ENCODE measurements at places on chromosomes 16 and 17.
A peak's percentile ranks its signal among the peaks of the same experiment; 100 is the strongest.

- no peak for DNase-seq
Observed at GRCh38 chr16:69405326-69405725, 19.1 kb upstream of the CYB5B start.

GRCh38 chr17:57955183-57955931 lies at the start of gene CUEDC1:
CUEDC1 (minus strand) TSS chr17:57955412; CDS start chr17:57885564, 69,848 bp downstream.
- no peak for DNase-seq

- DNase-seq: no peak
Observed at GRCh38 chr17:74760404-74761105, 12.1 kb downstream of the NHERF1 start.

GRCh38 chr17:33973491-33973890 lies 281.6 kb upstream of the CCL2 start:
- no peak for DNase-seq

- no peak for DNase-seq
Observed at GRCh38 chr17:69286257-69286656, 40.7 kb downstream of the ABCA5 start.

DNA sequence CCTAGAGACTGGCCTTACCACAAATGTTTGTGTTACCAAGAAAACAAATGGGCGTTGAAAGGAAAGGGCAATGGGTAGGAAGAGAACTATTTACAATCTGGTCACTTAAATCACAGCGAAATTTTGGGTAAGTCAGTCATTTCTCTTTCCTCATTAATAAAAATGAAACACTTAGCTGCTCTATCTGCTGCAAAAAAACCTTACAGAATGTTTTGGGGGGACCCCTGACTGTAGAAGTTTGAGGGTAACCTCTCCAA lies 742 bp upstream of the NUTF2 start:
- no peak for DNase-seq

DNA sequence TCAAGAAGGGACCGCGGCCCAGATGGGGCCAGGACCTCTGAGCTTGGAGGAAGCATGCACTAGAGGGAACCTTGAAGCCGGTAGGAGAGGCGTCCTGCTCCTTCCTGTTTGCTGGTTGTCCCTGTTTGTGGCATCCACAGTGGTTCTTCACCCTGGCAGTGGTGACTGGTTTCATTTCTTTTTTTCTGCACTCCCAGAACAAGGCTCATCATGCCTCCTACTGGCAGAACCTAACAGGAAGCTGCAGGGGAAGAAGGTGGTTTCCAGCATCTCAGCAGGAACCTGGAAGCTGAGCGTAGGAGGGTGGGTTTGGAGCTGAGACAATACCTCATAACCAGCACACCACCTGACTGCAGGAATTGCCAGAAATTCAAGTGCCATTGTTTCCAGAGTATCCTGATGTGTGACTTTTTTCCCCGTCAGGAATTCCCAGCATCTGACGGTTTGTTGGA lies 5.8 kb downstream of the TMEM231 start:
- no peak for DNase-seq

GRCh38 chr17:75041656-75042280 lies 5.0 kb downstream of the ATP5PD start:
- no peak for DNase-seq

- no peak for DNase-seq
Observed at GRCh38 chr16:58501242-58502131, 1.5 kb downstream of the NDRG4 start.

GRCh38 chr16:19809121-19809635 lies 75.5 kb downstream of the GPRC5B start:
- DNase-seq: no peak

DNA sequence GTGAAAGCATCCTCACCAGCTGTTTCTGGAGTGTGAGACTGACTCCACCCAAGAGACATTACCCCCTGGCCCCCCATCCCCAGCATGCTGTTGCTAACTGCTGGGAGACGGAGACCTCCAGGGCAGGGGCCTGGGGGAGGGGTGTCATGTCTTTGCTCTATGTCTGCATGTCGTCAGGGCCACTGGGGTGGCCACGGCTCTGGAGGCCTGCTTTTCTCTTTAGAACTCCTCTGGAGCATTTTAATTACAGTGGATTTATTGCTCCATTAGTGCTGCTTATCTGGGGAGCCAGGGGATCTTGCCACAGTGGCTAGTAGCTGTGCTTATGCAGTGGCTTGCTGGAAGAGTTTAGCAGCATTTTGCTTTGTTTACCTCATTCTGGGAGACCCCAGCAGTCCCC lies 32.3 kb downstream of the CLEC16A start:
- DNase-seq: no peak

- no peak for DNase-seq
Observed at GRCh38 chr17:28055546-28056275, 13.2 kb downstream of the NLK start.

DNA sequence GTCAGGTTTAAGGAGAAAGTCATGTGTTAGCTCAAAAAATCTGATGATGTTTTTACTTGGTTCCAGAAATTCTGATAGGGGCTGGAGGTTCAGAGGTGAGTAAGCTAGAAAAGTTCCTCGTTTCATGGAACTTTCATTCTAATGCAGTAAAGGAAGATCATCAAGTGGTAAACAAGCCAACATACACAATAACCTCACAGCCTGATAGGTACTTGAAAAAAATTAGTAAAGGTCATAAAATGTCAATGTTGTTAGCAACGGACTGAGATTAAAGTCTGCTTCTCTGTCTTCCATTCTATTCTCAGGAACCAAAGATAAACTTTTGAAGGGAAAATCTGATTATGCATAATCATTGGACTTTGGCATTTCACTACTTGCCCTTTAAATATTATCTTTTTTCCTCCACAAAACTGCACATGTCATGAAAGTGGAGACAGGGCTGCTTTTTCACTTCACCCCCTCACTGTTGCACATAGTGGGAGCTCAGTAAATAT lies 165.4 kb upstream of the MAF start:
- no peak for DNase-seq

DNA sequence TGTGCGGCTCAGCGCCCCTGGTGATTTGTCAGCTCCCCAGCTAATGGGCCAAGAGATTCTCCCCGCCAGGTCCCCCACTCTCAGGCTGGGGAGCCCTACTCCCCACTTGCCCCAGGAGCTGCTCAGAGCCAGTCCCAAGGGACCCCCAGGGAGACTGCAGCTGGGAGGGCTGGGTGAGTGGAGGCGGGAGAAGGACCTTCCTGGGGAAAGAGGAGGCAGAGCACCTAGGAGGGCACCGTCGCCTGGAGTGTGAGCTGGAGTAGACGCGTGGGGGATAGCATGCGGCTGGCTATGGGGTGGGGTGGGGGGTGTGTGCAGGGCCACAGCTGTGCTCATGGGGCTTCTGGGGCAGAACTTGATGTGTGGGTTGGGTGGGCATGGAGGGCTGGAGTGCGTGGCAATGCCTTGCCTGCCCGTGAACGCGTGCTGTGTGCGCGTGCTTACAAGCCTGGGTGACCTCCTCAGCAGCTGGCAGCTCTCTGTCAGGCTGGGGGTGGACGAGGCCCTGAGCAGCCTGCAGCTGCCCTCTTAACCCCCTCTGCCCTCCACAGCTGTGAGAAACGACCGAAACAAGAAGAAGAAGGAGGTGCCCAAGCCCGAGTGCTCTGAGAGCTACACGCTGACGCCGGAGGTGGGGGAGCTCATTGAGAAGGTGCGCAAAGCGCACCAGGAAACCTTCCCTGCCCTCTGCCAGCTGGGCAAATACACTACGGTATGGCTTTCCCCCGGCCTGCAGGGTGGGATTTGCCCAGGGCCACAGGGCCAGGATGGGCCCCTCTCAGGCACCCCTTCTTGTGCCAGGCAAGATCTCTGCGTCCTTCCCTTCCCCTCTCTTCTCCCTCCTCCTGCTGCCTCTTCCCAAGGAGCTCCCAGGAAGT lies 12.9 kb downstream of the GJD3 start:
- no peak for DNase-seq

DNA sequence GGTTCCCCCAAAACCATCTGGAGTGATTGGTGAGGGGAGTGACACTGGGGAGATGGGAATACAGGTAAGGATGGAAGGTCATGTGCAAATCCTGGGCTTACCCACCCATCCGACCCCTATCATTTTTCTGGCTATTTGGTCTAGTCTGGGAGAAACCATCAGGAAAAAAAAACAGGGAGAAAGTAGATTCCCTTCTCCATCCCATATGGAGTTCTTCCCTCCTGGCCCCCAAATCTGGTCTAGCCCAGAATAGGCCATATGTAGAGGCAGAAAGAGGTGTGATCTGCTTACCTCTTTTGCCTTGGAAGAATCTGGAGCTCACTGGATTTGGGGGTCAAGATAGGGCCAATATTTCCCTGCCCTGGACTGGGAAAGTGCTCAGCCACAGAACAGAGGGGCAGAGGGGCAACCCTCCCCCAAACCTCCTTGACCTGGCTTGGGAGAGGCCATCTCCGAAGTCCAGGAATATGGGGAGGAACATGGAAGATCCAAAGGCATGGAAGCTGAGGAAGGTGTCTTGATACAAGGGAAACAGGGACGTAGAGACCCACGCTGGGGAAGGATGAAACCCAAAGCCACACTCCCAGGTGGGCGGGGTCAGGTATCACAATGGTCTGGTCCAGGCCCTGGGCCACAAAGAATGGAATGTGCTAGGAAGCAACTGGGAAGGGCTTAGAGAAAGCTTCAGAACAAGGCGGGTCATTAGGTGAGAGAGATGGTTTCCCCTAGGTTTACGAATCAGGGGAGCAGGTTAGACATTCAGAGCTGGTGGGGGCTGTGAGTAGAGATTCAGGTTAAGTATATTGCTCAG lies 16.2 kb downstream of the CHRNB1 start:
- no peak for DNase-seq

DNA sequence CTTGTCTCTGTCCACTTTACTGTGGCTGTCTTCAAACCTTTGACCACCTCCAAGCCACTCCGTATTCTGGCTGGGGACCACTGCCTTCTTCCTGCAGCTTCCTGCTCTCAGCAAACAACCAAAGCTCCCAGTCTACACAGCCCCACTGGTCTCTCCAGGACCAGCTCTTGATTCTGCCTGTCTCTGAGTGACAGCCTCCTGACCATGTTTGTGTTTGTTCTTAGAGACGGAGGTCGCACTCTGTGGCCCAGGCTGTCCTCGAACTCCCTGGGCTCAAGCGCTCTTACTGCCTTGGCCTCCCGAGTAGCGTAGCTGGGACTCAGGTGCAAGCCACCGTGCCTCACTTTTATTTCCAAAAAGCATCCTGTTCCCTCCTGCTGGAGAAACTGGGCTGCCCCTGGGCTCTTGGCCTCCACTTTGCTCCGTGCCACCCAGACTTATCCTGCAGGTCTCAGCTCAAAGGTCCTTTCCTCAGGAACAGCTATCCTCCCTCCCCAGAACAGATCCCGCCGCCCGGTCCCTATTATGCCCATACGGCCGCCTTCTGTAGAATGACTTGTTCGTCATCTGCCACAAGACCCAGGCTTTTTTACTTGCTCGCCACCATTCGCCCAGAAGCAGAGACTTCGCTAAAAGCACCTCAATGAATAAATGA lies 9.1 kb downstream of the MNT start:
- DNase-seq: no peak

GRCh38 chr16:57996406-57997175 lies 3.9 kb downstream of the ZNF319 start:
- DNase-seq: no peak

DNA sequence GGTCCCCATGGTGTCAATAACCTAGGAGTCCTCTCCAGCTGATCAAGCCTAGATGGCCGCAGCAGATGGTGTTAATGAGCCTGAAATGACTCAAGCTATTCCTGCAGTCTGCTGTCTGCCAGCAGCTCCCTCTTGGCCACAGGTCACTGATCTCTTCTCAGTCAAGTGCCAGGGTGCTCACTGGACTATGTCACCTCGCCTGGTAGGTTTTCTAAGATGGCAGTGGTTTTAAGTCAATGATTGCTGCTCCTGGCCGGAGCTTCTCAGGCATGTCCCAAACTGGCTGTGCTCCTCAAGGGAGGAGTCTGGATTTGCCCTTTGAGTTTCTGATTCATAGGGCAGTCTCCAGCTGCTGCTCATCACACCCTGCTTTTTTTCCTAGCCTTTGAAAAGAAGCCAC lies 58.6 kb upstream of the SHISA6 start:
- DNase-seq: no peak

DNA sequence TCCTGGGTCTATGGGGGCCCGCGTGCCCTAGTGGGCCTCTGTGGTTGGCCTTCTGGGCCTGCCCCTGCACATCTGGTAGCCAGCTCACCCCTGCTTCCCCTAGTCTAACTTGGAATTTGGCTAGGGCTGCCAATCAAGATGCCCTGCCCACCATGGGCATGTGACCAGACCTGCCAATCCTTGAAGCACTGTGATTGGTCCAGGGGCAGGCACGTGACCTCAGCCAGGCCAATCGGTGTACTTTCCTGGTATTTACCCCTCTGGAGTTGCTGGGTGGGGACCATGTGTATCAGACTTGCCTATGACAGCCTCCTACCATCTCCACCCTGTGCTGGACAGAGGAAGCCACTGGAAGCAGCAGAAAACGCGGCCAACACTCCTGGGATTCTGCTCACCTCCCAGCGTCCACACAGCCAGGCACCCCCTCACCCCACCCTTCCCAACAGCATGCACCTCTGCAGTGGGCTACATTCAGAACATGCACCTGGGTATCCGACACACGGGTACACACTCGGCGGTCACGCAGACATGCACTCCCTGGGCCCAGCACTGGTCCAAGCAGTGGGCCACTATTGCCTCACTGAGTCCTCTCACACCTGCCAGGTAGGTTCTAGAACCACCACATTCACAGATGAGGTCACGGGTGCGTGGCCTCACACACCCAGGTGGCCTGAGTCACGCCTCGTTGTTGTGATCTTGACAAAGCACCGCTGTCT lies 96.9 kb downstream of the RBFOX3 start:
- DNase-seq: no peak

DNA sequence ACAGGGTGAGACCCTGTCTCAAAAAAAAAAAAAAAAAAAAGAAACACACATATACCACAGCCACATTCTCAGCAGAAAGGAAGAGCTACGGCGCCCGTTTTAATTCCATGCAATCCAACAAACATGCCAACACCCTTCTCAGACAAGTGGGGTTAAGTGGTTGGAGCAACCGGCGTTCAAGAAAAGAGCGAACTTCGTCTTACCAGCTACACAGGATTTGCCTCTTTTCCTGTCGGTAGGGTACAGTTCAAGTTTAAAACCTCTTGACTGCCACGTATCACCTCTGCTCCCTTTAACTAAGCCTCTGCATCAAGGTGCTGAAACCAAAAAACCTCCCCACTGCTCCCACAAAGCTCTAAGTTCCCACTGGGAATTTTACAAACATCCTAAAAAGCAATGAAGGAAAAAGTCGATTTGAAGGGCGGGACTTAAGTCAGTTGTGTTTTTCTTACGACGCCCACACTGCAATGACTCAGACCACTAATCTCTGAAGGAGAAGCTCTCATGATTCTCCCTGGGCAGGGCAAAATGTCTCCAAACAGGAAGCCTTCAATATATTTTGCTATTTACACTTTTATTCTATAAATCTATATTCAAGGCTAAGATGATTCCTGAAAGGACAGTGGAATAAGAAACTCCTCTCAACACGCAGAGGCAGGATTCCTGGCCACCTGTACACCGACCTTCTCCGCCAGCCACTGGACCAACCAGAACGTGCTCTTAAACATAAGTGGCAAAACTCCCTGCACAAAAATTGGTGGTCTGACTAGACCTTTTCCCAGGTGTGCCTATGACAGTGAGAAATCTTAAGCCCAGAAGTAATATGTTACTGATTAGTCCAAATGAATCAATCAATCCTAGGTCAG lies 18.8 kb downstream of the SRP68 start:
- peak; percentile 61 for DNase-seq

- DNase-seq: no peak
Observed at GRCh38 chr17:49431743-49432142, 17.1 kb upstream of the PHB1 start.

All from amniotic stem cell (primary cell).